ENCODE measurements at places on chromosomes 11 and 22.

DNA sequence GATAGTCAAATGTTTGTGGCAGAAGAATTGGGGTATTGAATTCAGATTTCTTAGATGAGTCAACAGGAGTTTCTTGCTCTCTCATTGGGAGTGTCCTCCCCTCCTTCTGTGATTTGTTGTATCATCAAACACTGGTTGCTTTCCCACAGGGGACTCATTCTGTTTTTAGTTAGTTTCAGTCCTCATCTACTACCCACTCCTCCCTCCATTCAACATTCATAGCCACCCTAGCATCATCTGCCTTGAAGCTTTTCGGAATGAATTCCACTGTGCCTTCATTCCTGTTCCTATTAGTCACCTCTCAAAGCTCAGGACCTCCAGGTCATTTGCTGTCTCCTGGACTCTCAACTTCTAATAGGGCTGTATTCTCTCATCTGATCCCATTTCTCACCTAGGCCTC, 31.5 kb upstream of the RAB38 start:
- DNase-seq: no peak

DNA sequence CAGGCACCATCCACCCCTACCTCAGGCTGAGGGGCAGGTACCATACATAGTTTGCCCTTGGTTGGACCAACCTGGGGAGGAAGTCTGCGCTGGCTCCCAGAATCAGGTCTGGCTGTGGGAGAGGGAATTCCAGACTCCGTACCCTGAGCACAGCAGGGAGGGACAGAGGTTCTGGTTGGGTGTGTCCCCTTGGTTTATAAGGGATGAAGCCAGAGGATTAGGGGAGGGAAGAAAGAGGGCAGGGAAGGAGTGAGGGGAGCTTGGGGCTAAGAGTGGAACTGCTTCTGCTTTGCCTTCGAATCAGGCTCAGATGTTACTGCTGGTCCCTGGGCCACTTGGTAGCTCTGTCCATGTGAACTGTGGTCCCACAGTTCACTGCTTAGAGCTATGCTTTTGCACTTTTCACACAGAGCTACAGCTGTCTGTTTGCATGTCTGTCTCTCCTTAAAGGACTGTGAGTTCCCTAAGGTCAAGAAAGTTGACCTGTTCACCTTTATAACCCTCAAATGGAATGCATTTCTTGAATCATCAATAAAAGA, 9.2 kb downstream of the MMP20 start:
- no peak for DNase-seq

DNA sequence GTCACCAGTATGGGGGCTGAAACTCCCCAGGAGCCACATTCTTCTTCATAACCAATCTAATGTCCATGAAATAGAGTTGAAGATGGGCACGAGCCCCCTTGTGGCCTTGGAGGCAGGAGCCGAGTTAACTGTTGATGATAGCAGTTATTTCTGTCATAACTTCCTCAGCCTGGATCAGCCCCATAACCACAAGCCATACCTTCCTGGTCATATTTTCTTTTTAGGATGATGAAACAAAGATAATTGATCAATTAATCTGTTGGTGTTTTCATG, 65.0 kb upstream of the TTC12 start:
- DNase-seq: no peak

DNA sequence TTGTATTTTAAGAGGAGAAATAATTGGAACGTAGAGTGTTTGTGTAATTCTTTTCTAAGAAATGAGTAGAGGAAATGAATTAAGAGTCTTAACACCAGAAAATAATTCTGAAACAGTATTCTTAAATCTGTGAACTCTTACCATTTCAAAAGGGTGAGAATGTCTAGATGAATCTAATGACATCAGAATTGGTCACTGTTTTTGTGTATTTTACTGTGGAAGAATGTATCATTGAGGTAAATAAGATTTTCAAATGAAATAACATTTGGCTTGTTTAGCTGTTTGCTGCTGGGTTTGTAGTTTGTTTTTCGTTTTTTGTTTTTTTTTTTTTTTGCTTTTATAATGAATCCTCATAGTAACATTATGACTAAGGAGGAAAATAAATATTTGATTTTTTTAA, 97.6 kb downstream of the EMSY start:
- DNase-seq: no peak

DNA sequence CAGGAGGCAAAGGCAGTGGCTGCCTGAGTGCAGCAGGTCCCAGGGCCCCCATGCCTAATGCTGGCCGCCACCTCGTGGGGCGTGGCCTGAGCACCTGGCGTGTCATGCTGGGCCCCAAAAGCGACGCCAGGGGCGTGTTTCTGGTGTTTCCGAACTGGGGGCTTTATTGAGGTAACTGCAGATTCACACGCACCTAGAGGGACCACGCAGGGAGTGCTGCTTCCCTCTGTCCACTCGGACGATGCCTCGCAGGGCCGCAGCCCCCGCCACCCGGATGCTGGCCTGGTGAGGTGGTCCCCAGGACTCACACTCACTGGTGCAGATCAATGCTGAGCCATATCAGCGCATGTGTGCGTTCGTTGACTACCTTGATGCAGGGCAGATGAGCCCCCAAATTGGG, 736.2 kb downstream of the BRD1 start:
- DNase-seq: no peak

DNA sequence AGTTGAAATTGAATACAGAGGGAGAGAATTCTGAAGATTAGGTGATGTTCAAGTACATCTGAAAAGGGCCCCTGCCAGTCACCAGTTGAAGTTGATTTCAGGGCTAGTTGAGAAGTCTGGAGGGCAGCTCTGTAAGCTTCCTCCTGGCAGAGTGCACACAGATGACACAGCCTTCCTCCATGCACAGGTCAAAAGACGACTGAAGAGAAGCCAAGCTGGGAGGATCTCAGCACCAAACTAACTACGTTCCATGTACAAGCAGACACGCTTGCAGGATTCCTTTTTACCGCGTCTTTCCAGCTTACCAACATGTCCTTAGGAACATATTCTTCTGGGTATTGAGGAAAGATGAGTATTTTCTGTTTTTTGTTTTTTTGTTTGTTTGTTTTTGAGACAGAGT, 7.9 kb downstream of the BARX2 start:
- no peak for DNase-seq

DNA sequence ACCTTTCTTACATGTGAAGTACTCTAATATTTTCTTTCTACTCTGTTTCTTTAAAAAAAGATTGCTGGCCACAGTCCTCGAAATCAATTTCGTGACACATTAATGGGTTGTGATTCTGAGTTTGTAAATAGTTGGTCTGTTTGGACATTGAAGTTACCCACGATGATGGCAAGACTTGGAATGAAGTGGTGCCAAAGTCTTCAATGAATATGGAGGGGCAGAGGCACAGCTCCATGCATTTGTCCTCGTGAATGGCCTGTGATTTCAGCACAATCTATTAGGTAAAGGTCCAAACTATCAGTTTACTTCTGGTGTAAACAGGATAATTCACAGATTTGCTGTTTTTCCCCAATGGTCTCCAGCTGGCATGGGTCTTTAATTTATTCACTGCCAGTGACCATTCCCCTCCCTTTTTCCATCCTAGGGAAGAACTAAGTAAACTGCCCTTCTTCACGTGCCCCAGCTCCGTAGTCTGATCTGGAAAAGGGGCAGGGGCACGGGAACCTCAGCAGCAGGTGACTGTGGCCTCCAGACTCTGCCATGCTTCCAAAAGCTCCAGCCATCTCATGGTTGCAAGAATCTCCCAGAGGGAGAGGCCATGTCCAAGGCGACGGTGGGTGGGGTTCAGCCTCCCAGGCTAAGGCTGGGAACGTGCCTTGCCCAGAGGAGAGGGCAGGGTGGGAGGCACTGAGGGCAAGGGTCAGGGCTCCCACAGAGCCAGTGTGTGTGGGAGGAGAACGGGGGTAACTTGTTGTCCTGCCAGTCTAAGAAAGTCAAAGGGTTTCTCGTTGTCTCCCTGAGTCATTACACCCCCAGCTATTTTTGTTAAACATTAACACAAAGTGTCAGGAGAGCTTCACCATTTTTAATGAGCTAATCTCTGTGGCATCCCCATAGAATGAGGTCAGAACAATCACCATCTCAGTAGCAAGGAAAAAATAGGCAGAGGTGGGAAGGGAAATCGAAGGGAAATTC, 16.9 kb upstream of the PEX26 start:
- DNase-seq: no peak

GRCh38 chr11:44528103-44528502, 37.4 kb upstream of the CD82 start:
- DNase-seq: no peak

GRCh38 chr11:85977751-85978160, 91.1 kb downstream of the PICALM start:
- no peak for DNase-seq

GRCh38 chr11:121654259-121654842, 201.6 kb upstream of the SORL1-AS1 start:
- no peak for DNase-seq

DNA sequence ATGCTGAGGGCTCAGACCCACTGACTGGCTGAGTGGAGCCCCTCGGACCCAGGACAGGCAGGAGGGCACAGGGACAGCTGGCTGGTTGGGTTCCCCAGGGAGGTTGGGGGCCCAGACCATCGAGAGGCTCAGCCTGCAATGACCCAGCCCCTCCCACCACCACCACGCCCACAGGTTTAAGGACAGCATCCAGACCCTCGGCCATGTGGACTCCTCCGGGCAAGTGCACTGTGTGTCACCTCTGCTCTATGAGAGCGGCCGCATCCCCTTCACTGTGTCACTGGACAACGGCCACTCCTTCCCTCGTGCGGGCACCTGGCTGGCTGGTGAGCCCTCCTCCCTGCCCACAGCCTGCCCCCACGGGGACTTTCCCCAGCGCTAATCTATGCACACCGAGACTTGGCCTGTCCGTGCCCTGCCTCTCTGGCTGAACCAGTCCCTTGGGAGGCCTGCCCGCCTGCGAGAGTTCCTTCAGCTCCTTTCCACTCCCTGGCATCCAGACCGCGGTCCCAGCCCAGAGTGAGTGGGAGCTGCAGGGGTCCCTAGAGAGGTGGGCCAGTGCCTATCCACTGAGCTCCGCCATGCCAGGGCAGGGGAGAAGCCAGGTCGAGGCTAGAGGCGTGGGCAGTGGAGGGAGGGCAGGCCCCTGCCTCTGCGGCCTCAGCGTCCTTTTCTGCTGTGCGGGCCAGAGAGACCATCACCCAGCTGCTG, 2.2 kb downstream of the SUSD2 start:
- DNase-seq: no peak

DNA sequence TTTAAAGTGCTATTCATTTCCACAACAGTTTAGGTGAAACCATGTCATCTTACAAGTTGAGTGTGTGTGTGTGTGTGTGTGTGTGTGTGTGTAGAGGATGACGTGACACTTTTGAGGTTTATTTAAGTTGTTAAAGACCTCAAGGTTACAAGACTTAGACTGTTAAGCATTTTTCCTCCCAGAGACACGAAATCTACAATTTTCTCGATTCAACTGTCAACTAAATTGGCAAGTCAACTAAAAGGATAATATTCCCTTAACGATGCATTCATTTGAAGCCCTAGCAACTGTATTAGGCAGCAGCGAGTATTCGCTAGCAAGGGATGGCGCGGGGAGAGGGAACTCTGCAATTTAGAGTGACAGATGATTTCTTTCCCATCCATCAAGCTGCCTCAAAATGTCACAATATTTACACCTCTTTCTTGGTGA, 17.6 kb upstream of the BDNF start:
- no peak for DNase-seq
